ENCODE measurements at places on chromosomes 1 and 21.

DNA sequence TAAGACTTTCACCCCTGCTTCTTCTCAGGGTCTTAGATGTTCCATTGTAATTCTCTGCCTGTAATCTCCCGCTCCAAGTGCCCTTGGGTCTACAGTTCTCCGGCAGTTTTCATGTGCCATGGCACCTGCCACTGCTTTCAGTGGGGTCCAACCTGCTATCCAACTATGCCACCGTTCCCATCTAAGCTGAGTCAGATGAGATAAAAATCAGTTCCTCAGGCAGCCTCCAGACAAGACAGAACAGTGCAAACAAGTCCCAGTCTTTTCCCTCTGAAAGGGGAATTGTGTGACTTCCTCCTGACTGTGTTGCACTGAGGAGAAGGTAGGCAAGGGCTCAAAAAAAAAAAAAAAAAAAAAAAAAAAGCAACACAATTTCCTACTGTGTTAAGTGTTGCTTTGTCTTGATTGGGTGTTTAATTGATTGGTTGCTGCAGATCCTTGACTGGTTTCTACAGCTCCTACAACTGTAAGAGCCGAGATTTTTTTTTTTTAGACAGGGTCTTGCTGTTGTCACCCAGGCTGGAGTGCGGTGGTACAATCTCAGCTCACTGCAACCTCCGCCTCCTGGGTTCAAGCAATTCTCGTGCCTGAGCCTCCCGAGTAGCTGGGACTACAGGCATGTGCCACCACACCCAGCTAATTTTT, 50.7 kb downstream of the EBNA1BP2 start:
- DNase-seq, result no peak

- no peak for DNase-seq
Measured at GRCh38 chr21:44549525-44550211, 1.6 kb downstream of the KRTAP10-2 start.

DNA sequence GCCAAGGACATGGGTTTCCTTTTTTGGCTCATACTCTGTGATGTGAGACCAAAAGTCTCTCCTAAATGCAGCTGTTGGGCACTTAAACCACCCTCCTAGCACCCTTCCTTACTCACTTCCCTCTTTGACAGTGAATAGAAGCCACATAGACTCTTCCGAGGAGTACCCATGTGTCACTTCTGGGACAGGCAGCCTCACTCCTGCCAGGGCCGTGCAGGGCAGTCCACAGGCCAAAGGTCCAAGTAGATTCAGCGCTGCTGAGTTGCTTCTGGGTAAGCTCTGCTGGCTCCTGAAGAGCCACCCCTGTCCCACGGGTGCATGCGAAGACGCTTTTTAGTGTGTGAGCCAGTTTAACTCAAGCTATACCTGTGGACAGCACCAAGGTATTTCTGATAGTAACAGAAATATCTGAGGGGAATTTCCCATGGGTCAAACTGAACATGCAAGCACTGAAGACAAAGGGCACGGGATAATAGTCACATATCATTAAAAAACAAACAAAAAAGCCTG, 36.8 kb upstream of the BMP8B start:
- DNase-seq, result no peak

GRCh38 chr21:20511216-20511880, 486.9 kb upstream of the NCAM2 start:
- DNase-seq, result no peak

DNA sequence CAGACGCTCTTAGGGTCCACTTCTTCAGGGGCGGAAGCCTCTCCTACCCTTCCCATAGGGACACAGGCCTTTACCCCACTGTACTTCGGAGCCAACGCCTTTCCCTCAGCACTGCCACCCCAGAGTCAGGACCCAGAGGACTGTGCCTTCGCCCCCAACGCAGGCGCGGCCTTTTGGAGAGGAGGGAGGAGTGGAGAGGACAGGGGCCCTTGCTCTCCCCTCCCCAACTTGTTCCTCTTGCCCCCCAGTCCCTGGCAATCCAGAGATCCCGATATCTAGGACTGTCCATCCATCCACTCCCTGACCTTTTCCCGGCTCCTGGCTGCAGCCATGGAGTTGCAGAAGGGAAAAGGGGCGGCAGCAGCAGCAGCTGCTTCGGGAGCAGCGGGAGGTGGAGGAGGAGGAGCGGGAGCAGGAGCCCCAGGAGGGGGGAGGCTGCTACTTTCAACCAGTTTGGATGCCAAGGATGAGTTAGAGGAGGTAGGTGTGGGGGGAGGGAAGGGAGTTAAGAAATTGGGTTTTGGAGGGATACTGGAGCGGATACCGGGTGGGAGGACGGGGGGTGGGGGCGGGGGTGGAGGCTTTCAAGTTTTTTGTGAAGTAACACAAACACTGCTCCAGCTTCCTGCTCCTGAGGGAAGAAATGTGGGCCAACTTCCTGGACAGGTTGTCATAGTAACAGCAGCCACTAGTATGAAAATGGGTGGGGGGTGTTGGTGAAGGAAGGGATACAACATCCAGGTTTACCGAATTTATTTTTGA, 636 bp downstream of the INTS3 start:
- DNase-seq, result peak; percentile 16

DNA sequence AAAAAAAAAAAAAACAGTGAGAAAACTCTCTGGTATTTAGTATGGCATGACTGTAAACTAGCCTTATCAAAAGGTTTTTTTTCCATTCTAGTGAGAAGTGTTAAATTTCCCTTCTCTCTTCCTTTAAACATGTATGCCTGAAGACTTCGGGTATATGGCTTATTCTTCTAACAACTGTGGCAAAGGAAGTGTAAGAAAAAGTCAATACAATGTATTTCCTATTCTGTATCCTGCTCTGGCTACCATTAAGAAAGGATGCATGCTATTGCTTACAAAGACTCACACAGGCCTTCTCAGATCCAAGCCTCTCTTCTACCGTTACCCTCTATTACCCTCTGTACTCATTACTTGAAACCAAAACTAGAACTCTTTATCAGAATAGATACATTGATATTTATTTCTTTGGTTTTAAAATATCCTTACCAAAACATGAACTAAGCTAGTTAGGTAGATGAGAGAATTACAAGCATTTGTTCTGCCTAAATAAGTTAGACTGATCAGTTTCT, 8.4 kb downstream of the CEPT1 start:
- no peak for DNase-seq

GRCh38 chr1:178599745-178600144, 86.8 kb downstream of the TEX35 start:
- DNase-seq, result no peak

DNA sequence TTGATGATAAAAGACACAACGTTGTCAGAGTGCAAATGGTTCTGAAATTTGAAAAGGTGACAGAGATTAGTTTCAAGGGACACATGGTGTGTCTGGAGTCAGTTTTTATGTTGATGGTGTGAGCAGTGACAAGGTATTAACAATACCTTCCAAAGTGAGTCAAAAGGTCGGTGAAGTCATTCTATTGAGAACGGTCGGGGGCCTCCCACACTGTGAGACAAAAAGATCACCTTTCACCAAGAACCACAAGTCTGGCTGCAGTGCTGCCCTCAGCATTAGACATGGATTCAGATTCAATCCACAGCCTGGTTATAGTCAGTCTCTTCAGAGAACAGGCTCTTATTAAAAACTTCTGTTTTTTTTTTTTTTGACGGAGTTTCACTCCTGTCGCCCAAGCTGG, 26.5 kb downstream of the ZNF124 start:
- no peak for DNase-seq

DNA sequence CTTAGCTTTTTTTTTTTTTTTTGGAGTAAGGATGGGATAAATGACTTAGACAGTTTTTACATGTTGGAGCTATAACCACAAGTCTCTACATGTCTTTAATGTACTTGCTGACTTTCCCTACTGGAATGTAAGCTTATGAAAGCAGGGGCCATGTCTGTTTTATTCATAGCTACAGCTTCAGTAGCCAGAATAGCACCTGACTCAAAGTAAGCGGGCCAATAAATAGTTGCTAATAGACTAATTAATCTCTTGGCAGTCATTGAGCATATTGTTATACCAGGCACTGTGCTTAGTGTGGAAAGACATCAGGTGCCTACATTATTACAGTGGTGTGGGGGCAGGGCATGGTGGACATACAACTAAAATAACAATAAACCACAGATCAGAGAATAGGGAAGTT, 84.4 kb upstream of the HOOK1 start:
- no peak for DNase-seq

DNA sequence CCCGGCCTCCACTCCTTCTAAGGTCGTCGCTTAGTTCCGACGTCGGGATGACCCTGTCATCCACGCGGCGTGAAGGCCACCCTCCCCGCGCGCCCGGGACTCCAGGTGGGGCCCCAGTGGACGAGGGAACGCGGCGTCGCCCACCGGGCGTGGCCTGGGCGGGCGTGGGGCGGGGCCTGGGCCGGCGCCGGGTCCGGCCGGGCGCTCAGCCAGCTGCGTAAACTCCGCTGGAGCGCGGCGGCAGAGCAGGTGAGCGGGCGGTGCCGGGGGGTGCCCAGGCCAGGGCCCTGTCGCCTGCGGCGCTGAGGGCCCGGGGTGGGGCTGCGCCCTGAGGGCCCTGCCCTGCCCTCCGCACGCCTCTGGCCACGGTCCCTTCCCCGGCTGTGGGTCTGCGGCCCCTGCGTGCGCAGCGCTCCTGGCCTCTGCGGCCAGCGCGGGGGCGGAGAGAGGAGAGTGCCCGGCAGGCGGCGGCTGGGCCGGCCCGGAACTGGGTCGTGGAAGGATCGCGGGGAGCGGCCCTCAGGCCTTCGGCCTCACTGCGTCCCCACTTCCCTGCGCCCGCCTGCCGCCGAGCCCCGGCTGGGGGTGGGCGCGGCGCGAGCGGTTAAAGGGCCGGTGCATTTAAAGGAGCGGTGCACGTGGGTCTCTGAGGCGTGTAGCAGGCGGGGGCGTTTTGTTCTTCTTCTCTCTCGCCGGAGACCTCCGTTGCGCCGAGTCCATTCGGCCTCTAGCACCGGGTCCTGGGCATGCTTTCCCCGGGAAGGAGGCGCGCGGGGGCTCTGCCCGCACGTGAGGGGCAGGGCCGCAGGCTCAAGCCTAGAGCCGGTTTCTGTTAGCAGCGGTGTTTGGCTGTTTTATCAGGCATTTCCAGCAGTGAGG, at the start of gene PSEN2:
Gene PSEN2, plus strand, starts transcription at position 216 of the 879 bp plus-strand sequence. CDS start 11,292 bp downstream, outside the sequence.
- no peak for DNase-seq

DNA sequence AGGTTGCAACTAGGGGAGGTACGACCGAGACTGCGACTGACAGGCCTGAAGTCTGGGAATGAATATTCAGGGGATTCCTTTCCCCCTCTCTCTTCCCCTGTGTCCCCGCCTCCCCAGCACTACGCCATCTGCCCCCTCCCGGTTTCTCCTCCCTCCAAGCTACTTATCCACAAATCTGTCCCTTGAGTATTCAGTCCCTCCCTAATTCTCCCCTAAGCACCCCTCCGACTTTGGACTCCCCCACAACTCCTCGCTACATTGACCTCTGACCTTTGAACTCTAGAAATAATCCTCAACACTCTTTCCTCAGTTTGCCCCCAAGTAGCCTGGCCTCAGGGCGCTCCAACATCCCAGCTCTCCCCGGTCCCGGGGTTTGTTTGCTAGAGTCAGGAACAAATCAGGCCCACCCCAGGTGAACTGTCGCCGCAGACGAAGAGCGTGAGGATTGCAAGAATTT, 393 bp downstream of the LYSMD1 start:
- DNase-seq, result no peak

- DNase-seq, result no peak
Measured at GRCh38 chr21:38721958-38722357, 83.8 kb upstream of the ETS2 start.

DNA sequence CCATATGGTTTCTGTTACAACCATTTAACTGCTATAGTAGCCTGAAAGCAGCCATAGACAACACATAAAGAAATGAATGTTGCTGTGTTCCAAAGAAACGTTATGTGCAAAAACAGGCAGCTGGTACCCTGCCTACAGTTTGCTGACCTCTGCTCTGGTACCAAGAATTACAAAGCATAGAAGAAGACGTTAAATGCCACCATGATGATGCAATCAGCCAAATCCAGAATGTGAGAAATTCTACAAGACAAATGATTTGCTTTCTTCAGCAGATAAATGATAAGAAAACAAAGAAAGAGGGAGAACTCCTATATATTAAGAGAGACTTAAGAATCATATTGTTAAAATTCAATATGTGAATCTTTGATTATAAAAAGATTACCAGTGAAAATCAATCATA, 97.8 kb upstream of the PDE4B start:
- no peak for DNase-seq

DNA sequence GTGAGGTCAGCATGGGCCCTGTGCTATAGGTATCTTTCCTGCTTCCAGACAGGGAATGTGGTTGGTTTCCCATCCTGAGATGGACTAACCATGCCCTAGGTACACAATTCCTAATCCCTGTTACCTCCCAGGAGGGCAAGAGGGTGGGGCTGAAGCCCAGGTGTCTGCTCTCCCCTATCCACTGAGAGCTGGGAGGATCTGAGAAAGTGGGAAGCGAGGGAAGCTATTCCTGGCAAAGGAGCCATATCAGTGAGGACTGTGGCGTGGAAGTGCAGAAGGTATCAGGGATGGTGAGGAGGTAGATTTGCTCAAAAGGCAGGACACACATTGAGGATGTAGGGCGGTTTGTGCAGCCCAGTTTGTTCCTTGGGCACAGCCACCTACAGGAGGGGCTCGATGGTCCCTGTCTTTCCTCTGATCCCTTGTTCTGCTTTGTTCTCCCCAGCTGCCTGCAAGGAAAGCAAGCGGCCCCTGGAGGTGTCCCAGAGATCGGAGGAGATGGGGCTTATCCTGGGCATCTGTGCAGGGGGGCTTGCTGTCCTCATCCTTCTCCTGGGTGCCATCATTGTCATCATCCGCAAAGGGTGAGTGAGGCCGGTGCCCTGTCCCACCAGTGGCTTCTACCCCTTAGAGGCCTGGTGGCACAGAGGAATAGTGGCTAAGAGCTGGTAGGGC, 48.1 kb downstream of the PTPRU start:
- no peak for DNase-seq

DNA sequence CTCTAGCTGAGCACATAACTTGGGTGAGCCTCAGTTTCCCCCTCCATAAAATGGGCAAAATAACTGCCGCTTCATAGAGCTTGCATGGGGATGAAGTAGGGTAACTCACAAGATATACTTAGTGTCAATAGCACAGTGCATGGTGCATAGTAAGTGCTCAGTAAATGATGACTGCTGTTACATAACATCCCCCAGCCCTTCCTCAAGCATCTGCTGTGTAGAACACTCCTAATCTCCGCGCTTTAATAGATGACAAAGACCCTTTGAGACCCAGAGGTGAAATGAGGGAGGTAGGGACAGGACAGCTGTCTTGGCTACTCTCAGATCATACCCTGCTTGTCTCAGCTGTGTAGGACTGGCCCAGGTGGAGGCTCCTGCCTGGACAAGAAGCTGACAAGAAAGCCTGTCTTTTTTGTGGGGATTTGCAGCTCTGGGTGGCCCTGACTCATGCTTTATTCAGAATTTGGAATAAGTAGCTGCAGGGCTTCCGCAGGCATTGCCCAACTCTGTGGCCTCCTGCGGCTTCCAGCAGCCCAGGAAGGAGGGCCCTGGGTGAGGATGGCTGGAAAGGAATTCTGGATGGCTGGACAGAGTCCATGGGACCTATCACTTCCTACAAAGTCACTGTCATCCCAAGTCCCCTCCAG, 20.7 kb upstream of the PADI4 start:
- no peak for DNase-seq

- DNase-seq, result no peak
Measured at GRCh38 chr1:197632005-197632404, 143.3 kb downstream of the DENND1B start.
